ENCODE measurements at places on chromosomes 5 and 9. TPM values are rescaled to one million over a fixed set of nuclear protein-coding genes. Genes with fewer than 3 reads are reported as not detected.

DNA sequence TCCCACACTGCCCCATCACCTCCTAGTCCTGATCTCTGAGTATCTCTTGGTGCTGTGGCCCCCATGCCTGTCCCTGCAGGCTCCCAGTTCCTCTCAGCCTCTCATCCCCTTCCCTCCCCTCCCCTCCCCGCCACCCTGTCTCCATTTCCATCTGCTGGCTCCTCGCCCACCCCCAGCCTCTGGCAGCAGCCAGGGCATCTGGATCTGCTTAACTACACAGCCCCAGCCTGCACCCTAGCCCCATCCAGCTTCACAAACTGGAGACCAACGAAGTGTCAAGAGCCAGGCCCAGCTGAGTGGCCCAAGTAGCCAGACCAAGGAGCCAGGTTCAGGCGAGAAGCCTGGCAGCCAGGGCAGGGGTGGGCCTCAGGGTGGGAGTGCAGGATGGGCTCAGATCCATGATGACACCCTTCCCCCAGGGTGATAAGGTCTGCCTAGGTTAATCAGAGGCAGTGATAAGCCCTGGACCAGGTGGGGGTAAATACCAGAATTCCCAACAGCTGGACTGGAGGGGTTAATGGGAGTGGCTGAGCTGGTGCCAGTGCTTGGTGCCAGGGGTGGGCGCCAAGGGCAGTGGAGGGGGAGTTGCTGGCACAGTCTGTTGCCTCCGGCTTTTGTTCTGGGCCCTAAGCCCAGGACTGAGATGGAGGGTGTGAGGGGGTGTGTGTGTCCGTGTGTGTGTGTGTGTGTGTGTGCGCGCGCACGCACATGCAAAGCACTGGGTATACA is 2.5 kb downstream of the IL11RA start:
- peak; percentile 83 for DNase-seq

DNA sequence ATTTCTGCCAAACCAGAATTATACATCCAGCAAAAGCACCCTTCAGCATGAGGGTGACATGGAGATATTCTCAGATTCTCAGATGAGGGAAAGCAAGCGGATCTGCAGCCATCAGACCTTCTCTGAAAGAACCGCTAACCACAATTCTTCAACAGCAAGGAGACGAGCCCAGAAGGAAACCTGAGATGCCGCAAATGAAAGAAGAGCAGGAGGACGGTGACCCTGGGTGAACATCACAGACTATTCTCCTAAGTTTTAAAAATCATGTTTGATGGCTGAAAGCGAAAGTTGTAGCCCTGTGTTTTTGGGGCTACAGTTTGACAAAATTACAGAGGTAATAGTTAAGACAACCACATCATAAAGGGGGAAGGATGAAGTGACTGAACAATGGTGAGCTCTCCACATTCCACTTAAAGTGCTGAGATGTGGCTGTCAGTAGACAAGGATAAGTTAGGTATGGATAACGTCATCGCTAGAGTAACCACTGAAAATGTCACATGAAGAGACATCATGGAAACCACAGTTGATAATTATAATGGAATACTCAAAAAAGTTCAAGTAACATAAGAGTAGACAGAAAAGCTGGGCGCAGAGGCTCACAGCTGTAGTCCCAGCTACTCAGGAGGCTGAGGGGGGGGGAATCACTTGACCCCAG is 31.5 kb upstream of the NSMF start:
- DNase-seq: no peak

The FCN2 gene
- not detected for total RNA-seq

DNA sequence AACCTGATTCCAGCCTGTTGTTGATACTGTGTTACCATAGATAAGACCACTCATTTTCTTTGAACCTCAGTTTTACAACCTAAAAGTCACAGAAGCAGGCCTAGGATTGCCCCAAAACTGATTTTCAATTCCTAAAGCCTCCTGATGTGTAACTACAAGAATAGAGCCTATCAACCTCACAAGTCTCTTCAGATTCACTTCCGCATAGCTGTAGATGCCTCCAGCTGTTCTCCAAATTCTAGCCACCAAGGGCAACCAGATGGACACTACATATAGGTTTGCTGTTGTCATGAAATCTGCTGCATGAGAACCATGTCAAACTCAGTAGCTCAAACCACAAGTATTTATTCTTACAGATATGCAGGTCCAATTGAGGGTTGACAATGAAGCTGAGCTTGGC is 143.5 kb downstream of the SPATA31D1 start:
- DNase-seq: no peak

- DNase-seq: peak; percentile 84
Measured at GRCh38 chr9:129436751-129437625, 183.9 kb downstream of the C9orf50 start.

GRCh38 chr9:114155263-114155994 is at the start of gene COL27A1:
TSS of gene COL27A1 (plus strand) at chr9:114155537. CDS start at chr9:114155951, 414 bp downstream.
- DNase-seq: peak; percentile 85

GRCh38 chr9:137316012-137316981 is 14.2 kb upstream of the NRARP start:
- peak; percentile 81 for DNase-seq

The BTNL3 gene
- not detected for total RNA-seq

GRCh38 chr5:146081556-146081955 is 23.8 kb downstream of the PLAC8L1 start:
- no peak for DNase-seq

DNA sequence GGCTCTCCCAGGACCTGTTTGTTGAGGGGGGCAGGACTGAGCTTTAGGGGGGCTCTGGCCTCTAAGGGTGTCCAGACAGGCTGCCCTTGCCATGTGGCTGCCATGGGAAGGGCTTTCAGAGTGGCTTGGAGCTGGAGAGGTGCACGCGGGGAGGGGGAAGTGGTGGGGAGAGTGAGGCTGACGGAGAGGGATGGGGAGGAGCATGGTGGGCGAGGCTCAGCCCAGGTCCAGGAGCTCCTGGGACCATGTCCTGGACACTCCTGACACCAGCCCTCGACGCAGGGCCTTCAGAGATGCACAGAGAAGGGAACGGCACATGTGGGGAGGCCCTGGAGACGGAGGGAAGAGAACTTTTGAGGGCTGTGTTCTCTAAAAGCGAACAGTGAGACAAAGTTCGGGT is 2.4 kb downstream of the SPAAR start:
- no peak for DNase-seq

GRCh38 chr9:61666849-61667371 is 477.1 kb downstream of the SPATA31A7 start:
- DNase-seq: no peak

- DNase-seq: peak; percentile 7
Measured at GRCh38 chr5:122915717-122916461, 70.5 kb downstream of the SNX24 start.

The KLF4 gene
- total RNA-seq: 62.2 TPM

DNA sequence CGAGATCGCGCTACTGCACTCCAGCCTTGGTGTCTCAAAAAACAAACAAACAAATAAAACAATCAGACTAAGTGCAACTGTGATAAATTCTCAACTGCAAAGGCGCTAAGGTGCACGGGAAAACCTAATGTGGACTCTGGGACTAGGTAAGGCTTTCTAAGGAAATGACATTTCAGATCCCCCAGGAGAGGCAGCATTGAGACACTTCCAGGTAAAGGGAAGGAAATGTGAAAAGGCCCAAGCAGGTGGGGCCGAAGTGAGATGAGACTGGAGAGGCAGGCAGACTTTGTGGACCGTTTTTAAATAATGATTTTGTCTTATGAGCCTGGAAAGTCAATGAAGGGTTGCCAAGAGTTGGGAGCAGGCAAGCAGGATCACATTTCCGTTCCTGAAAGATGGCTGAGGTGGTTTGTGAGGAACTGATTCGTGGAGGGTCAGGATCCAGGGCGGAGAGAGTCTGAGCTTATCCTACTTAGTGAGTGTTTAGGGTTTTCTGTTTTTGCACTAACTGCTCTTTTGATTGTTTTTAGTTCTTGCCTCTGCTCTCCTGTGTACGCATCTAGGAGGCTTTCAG is 2.0 kb upstream of the APBA1 start:
- no peak for DNase-seq

DNA sequence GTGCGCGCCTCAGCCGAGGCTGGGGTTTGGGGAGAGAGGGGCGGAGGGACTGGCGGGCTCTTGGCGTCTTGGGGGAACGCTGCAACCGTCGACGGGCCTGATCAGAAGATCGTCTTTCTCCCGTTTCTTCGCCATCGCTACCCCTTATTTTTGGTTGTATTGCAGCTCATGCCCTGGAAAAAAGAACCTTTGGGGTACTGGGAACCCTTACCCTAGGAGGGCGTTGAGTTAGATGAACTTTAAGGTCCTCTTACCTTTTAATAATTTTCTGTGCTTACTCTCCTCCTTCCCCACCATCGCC is 719 bp downstream of the PAIP2 start:
- no peak for DNase-seq

DNA sequence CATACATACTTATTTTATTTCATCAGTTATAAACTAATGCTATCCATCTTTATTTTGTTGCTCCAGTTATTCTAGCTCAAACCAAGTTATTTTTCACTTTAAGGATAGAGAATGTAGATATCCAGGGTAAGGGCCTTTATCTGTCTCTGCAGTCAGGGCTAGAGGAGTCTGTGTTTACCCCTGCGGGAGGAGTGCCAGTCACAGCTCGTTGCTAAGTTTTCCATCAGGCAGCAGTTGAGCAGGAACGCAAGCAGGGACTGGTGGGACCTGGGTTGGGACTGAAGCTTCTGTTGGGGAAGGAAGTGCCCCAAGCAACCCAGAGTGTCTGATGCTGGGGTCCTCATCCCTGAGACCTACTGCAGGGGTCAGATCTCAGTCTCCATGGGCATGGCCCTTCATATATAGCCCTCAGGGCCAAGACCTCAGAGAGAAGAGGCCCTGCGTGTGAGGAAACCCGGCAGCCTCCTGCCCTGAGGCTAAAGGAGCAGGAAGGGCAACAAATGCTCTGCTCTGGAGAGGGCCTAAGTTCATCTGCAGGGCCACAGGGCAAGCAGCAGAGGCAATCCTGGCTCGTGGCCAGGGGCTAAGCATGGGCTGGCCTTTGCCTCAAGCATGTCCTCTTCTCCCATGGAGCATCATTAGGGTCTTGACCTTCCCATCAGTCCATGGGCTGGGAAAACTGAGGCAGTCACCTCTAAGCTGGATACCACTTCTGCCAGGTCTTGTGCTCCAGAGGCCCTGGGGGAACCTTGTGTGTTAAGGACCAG is 6.6 kb downstream of the SLC22A4 start:
- no peak for DNase-seq

The GPR150 gene
- total RNA-seq: 0.16 TPM

The FUT7 gene
- 0.17 TPM for total RNA-seq

The CDC20B gene
- total RNA-seq: not detected

GRCh38 chr9:93675336-93676150 is 99.2 kb downstream of the PHF2 start:
- DNase-seq: peak; percentile 74

The FGF10 gene
- 1.2 TPM for total RNA-seq

DNA sequence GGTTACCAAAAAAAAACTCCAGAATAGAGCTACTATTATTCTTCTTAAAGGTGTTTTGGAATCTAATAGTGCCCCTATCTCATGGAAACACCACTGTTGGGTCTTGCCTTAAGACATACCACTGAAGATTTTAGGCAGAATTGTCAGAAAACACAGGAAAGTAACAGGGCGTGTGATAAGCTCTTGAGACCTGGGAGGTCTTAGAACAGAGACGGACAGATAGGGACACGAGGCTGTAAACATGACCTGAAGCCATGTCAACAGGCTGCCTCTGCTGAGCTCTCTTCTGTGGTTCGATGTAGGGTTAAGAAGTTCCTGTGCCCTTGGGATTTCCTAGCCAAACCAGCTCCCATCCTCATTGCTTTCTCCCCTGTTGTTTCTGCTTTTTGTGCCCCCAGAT is 69.3 kb downstream of the CTSL start:
- no peak for DNase-seq

The GPR151 gene
- not detected for total RNA-seq

The TTC33 gene
- total RNA-seq: 12.7 TPM

- DNase-seq: no peak
Measured at GRCh38 chr5:33363537-33363936, 77.2 kb upstream of the TARS1 start.

DNA sequence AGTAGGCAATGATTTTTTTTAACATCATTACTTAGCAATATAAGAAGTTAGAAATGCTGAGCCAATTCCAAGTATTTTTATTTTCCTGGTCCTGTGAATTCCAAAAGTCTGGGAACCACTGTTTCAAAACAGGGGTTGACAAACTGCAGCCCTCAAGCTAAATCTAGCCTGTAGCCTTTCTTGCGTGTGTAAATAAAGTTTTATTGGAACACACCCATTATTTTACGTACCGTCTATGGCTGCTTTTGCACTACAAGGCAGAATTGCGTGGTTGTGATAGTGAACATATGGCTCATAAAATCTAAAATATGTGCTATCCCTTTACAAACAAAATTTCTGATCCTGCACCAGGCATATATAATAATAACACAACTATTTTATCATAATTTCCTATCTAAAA is 279.1 kb downstream of the SAXO1 start:
- no peak for DNase-seq

- DNase-seq: no peak
Measured at GRCh38 chr5:67253911-67254310, 57.3 kb upstream of the CD180 start.

DNA sequence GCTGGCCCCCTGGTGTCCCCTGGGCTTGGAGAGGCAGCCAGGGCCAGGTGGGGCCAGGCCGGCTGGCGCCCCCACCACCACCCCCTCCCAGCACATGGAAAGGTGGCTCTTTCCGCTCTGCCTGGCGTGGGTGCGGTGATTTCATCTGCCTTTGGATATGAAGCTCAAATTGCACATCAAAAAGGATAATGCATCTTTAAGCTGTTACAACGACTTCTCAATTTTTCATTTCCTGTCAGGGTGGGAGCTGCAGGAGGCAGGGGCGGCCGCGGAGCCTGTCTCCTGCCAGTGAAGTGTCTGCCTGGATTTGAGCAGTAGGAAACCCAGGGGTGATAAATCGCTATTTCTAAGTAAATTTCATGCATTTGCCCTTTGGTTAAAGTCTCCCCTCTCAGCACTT is 169.2 kb upstream of the MVB12B start:
- peak; percentile 31 for DNase-seq

DNA sequence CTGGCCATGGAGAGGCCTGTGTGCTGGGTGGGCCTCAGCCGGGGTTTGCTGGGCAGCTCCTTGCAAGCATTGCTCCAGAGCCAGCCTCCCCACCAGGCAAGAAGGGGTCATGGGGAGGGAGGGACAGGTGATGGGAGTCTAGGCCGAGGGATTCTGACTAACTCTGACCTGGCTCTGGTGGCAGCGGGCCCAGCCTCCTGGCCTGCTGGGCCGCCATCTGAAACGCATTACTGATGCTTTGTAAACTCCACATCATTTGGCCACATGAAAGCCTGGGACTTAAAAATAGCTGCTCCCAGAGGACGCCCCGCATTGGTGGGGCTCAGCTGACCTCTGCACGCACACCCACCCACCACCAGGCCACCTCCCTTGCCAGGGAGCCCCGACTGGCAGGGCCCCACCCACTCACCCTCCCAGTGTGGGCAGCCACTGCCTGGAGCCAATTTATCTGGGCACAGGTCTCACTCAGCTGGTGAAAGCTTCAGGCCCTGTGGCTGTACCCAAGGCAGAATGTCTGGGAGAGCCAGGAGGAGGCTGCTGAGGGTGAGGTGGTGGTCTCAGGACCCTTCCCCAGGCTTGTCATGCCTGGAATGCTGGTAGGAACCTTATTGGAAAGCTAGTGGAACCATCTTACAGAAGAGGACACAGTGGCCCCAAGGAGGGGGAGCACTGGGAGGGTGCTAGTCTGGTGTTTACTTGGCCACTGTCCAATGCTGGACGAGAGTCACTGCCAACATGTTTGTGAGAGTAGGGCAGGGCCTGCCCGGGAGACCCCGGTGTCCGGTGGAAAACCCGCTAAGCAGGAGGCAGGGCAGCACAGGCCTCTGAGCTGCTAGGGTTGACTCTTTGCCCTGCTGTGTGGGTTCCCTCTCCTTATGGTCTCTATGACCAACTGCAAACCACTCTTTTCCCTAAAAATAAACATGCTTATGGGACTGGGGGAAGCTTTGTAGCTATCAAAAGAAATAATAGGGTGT is 10.8 kb downstream of the TCF7 start:
- no peak for DNase-seq
